Metanephros (tissue), 2 donors: ENCODE measurements at places on chromosomes 7 and 10. TPM values are rescaled to one million over a fixed set of nuclear protein-coding genes. Genes with fewer than 3 reads are reported as not detected.

LRRC17 gene
- total RNA-seq = 41.7 TPM

GCK gene
- total RNA-seq = 2.9 TPM

PON1 gene
- total RNA-seq = 0.12 TPM

TMEM229A gene
- total RNA-seq = 0.06 TPM

NPSR1 gene
- total RNA-seq = not detected

TEX36 gene
- not detected for total RNA-seq

STEAP1B gene
- total RNA-seq = 1.5 TPM

OR2A1 gene
- 0.29 TPM for total RNA-seq

CASP7 gene
- total RNA-seq = 19.2 TPM

ITGA8 gene
- total RNA-seq = 64.9 TPM

PDCD11 gene
- 31.6 TPM for total RNA-seq

DENND11 gene
- 22.2 TPM for total RNA-seq

PRPS1L1 gene
- total RNA-seq = not detected

ZNF438 gene
- total RNA-seq = 6.3 TPM

TMEM72 gene
- 87.1 TPM for total RNA-seq

RAB18 gene
- 40.5 TPM for total RNA-seq

WEE2 gene
- 0.23 TPM for total RNA-seq

C10orf67 gene
- 1.8 TPM for total RNA-seq

MUC12 gene
- not detected for total RNA-seq

AGAP3 gene
- total RNA-seq = 48.6 TPM

LRIT1 gene
- total RNA-seq = not detected

SLC12A9 gene
- total RNA-seq = 25.4 TPM

LIPJ gene
- total RNA-seq = 0.23 TPM

RABGEF1 gene
- 21.5 TPM for total RNA-seq

FAM13C gene
- total RNA-seq = 16.3 TPM

AKR1C8 gene
- total RNA-seq = 0.41 TPM

IFT22 gene
- 47.1 TPM for total RNA-seq

WDR86 gene
- 93.8 TPM for total RNA-seq

WIPF3 gene
- total RNA-seq = 1.5 TPM

PTEN gene
- 98.8 TPM for total RNA-seq

ZNF736 gene
- 36.1 TPM for total RNA-seq

GPR22 gene
- total RNA-seq = not detected

CYP3A7 gene
- 0.35 TPM for total RNA-seq

NPTX2 gene
- 2.3 TPM for total RNA-seq
